ENCODE measurements at places on chromosomes 5 and 9.

DNA sequence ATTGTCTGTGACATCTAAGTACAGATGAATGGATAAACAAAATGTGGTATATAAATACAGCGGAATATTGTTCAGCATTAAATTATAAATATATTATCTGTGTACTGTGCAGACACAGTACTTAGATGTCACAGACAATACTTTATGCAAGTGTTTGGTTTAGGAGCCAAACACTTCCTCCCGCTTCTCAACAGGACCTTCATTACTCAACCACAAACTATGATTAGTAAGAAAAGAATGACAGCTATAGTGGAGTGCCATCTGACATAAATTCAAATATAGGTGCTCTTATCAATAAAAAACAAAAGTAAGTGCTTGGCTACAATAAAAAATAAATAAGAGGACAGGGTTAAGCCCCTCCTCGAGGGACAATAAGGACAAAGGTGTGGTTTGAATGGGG, 38.9 kb upstream of the STX17 start:
- no peak for DNase-seq

GRCh38 chr9:125496313-125496834, 210.6 kb downstream of the MAPKAP1 start:
- DNase-seq, result no peak

- no peak for DNase-seq
Measured at GRCh38 chr5:119323601-119324000, 32.2 kb upstream of the TNFAIP8 start.

GRCh38 chr9:976943-977837, 735 bp downstream of the DMRT3 start:
- no peak for DNase-seq

DNA sequence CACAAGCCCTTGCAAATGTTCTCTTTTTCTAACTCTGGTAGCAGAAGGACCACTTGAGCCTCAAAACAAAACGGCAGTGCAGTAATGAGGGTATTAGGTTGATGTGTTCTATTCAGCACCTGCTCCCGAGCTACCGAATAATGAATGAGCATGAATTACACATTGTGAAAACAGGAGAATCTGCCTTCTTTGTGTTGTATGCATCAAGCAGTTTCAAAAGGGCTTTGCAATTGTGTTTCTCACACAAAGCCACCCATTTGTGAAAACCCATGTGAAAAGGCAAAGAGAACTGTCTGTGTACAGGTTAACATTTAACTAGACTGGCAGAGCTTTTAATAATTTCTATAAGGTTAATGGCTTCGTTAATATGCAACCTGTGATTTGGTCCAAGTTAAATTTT, 97.8 kb downstream of the STK32A start:
- DNase-seq, result no peak

- peak; percentile 63 for DNase-seq
Measured at GRCh38 chr5:172283020-172283861, at the start of gene UBTD2. TSS of gene UBTD2 (minus strand) at chr5:172283764. CDS start at chr5:172283665, 99 bp downstream.

DNA sequence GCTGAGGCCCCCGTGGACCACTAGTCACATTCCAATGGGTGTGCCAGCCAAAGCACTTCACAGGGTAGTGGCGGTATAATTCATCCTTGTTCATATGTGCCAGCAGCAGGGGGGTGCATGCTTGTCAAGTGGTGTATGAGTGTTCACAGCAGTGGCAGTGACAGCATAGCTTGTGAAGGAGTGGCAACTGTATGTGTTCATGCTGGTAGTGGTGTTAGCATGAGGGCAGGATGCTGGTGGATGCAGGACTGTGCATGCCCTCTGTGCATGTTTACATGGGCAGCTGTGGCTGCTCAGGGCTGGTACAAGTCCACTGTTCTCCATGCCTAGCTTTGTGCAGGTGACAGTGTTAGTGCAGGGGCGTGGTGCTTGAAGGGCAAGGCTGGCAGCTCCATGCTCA, 253.4 kb upstream of the DMAC1 start:
- DNase-seq, result no peak

DNA sequence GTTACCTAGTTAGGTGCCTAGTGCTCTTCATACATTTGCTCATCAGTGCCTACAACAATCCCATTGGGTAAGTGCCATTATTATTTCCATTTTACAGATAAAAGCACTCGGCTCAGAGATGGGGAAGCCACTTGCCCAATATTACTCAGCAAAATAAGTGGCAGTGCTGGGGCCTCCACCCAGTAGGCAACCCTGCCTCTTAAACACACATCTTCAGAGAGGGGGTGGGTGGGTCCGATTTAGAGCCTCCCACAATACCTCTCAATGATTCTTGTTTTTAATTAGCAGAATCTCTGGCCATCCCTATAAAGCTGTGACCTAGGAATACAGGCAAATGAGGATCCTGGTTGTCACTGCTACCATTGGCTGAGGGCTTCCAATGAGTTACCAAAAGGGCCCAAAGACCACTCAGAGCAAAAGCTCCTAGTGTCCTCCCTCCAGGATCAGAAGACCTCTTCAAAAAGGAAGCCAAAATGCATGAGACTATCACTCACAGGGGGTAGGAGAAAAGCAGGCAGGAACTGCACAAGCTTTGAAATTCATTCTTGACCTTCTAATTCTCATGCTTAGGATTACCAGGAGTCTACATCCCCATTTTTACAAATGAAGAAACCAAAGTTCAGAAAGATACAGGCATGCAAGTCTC, 36.1 kb upstream of the UBE2D2 start:
- no peak for DNase-seq

DNA sequence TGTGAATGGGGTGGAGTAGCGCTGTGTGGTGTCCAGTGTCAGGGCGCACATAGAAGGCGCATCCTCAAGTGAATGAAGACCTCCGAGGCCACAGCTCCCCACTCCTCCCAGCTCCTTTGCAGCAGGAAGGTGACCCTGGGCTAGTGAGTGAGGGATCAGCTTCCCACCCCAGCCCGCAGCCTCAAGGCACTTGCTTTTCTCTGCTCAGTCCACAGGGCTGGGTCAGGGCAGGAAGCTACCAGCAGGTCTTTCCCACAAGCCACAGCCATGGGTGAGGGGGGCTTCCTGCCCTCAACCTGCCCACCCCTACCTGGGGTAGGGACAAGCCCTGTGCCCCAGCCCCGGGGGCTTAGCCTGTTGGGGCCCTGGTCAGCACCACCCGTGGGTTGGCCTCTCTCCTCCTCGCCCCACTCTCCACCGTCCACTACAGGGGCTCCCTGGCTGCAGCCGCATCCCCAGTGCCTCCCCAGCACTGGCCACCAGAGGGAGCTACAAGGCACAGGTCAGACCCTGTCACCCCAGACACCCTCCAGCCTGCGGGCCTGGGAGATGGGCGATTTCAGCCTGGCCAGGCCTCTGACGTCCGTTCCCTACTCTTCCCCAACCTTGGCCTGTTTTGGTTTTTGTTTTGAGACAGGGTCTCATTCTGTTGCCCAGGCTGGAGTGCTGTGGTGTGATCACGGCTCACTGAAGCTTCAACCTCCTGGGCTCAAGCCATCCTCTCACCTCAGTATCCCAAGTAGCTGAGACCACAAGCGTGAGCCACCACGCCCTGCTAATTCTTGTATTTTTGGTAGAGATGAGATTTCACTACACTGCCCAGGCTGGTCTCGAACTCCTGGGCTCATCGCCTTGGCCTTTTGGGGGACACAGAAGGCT, 1.3 kb upstream of the ABCA2 start:
- DNase-seq, result peak; percentile 48

DNA sequence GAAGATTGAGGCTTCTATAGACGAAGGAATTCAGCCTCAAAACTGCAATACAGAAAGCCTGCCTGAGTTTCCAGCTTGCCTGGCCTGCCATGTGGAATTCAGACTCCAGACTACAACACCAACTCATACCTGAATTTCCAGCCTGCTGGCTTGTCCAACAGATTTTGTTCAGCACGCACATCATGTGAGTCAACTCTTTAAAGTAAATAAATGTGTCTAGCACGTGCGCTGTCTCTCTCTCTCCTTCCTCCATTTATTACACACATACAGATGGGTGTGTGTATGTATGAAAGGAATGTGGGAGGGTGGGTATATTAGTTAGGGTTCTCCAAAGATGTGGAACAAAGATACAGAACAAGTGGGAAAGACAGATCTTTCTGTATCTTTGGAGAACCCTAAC, 82.4 kb upstream of the TAS2R1 start:
- DNase-seq, result no peak

GRCh38 chr9:106560540-106560939, 302.4 kb upstream of the ZNF462 start:
- no peak for DNase-seq

- no peak for DNase-seq
Measured at GRCh38 chr5:59620535-59621212, 272.9 kb downstream of the PDE4D start.

- no peak for DNase-seq
Measured at GRCh38 chr9:87684627-87685219, 41.2 kb upstream of the CTSL start.

DNA sequence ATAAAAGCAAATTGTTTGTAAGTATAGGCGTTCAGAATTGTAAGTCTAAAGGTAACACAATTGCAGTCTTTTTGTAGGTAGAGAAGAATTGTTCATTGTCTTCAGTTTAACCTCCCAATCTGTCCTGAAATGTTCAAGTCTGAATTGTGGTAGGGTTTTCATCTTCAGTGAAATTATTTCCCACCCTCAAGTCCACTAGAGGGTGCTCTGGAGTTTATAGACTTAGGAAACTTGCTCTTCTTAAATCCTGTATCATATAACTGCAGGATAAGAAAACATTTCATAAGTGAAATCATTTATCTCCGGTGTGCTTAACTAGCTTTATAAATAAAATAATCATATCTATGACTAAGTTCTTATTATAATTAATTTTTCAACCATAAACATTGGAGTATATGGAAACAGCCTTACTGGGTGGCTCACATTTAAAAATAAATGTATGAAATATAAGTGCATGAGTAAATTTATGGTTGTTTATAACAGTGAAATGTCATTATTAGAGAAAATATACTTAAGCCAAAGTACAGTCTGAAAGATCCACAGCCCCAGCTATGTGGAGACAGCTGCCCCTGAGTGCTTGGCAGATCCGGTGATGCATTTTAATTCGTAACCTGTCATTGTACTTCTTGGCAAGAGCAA, 182.4 kb upstream of the OTULINL start:
- DNase-seq, result no peak

GRCh38 chr5:144195448-144195847, 24.8 kb downstream of the KCTD16 start:
- no peak for DNase-seq

DNA sequence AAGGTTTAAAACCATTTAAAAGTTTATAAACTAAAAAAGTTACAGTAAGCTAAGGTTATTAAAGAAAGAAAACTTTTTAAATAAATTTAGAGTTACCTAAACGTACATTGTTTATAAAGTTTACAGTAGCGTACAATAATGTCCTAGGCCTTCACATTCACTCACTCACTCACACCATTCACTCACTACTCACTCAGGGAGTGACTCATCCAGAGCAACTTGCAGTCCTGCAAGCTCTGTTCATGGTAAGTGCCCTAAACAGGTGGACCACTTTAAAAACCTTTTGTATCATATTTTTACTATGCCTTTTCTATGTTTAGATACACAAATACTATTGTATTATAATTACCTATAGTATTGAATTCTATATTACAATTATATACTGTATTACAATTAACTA, 190.8 kb upstream of the RASA1 start:
- no peak for DNase-seq

GRCh38 chr5:59709346-59709821, 184.1 kb downstream of the PDE4D start:
- DNase-seq, result no peak

GRCh38 chr9:19409401-19410194, 789 bp downstream of the ACER2 start:
- no peak for DNase-seq

DNA sequence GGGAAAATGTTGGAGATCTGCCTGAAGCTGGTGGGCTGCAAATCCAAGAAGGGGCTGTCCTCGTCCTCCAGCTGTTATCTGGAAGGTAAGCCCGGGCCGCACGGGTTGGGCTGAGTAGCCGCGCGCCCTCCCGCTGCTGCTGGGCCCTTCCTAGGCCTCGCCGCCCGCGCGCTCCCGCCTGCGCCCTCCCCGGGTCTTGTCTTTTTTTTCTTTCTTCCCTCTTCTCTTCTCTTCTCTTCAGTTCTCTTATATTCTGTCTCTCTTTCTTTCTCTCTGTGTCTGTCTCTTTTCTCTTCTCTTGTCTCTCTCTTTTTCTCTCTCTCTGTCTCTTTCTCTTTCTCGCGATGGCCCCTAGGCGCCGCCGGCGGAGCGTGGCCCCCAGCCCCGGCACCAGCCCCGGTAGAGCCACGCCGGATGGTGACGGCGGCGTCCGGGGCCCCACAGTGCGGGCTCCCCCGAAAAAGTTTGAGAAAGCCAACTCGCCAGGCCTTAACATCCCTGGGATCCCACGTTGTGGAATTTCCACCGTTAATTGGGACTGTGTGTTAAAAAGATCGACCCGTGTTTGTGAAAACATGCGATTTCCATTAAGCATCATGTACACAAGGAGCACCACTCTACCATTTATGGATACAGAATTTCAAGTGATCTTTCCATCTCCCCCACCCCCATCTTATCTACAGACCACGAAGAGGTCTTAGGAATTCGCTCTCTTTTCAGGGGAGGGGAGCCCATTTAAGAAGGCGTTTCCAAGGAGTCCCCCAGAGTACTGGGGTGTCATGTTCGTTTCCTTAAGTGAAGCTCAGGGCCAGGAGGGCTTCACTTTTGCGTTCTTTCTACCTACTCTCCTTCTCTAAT, 616 bp downstream of the ABL1 start:
- no peak for DNase-seq

Measured in activated T-helper 1 cell treated with Interleukin-2 at 50 U/mL for 16 hours (primary cell).